ENCODE measurements at places on chromosomes 2 and 18.
A peak's percentile ranks its signal among the peaks of the same experiment; 100 is the strongest.

DNA sequence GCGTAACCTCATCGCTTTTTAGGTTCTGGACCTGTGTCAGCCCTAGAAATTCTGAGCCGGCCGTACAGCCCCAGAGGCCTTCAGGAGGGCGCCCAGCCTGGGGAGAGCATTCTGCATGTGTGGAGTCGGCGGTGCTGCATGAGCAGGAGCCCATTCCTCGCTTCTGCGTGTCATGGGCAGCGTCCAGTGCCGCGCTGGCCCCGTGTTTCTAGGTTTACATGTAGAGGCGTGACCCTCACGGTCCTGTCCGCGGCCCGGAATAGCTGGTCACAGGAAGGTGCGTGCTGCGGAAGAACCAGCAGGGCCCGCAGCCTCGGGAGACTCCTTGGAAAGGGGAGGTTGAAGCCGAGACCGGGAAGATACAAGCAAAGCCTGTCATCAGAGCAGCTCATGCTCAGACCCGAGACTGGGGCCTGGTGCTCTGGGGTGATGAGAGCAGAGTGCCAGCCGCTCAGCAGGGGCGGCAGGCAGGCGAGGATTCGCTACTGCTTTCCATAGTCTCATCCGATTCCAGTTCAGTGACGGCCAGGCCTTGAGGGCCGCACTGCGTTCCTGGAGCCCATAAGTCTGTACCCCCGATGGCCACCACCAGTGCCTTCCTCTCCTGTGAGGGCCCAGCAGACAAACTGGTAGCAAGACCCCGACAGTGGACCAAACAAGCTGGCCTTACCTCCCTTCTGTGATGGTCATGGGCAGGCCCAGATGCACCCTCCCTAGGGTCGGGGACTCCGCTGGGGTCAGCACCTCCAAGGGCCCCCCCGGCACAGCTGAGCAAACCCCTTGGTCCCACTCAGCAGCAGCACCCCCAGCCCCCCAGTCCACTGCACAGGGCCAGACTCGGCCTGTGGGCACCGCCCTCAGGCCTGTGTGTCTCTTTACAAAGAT, 15.6 kb upstream of the NFATC1 start:
- no peaks in the 10 kb centered on the region for H3K27me3 ChIP-seq
- no peak overlapping the region for H3K27ac ChIP-seq

DNA sequence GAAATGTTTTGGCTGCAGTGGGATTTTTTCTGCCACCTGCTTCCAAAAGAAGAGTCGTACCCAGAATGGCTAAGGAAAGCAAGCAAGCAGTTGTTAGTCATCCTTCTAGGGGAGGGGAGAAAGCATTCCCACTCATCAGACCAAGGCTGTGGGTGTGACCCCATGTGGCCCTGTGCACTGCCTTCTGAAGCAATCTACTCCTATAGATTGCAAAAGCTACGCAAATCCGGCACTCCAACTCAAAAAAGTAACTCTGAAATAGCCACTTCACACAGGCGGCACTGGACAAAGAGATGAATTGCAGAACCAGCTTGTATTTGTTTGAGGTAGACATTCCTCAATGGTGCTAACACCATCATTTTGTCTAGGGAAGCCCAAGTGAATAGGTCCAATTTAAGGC, 44.3 kb downstream of the ST3GAL5 start:
- peaks cover 7% of the 10 kb centered on the region for H3K36me3 ChIP-seq
- H3K4me1 ChIP-seq = no peaks in the 10 kb centered on the region
- H3K4me3 ChIP-seq = no peak overlapping the region

- peaks cover 11% of the 10 kb centered on the region for H3K27me3 ChIP-seq
- no peak overlapping the region for H3K4me3 ChIP-seq
- DNase-seq = no peak
- no peak overlapping the region for H3K27ac ChIP-seq
These were observed 206.1 kb downstream of the TFCP2L1 start for GRCh38 chr2:121078899-121079298.

DNA sequence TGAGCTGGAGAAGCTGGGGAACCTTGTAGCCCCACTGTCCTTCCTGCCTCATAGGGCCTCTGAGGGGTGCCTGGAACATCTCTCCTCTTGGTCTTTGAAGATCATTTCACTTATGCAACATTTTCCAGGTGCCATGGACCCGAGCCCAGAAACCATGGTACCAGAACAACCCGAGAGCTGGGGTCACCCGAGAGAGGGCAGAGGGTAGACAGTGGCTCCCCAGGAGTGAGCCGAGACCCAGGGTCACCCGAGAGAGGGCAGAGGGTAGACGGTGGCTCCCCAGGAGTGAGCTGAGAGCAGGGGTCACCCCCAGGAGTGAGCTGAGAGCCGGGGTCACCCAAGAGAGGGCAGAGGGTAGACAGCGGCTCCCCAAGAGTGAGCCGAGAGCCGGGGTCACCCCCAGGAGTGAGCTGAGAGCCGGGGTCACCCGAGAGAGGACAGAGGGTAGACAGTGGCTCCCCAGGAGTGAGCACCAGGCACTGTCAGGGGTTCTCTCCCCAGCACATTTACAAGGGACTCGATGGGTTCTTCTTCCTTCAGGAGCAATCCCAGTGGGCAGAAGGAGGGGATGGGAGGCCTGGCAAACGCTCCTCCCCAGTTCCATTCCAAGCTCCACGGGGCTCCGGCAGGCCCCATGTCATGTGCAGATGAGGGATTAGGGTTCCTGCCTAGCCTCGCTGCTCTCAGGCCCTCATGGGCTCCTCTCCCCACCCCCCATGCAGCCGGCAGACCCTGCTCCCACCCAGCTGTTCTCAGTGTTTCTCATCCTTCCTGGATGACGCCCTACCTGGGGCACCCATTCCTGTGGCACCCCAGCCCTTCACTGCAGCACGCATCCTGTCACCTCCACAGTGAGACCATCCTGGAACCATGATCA, 163.5 kb downstream of the RTP5 start:
- H3K27me3 ChIP-seq = peaks cover 7% of the 10 kb centered on the region
- H3K4me3 ChIP-seq = no peak overlapping the region
- no peaks in the 10 kb centered on the region for H3K36me3 ChIP-seq
- peak; percentile 26 for DNase-seq

Measured in psoas muscle (tissue), 8 donors.